ENCODE measurements at places on chromosomes 2 and 18. TPM values are rescaled to one million over a fixed set of nuclear protein-coding genes. Genes with fewer than 3 reads are reported as not detected.

TCF7L1 gene
- total RNA-seq: 2.3 TPM

QPCT gene
- 35.0 TPM for total RNA-seq

CROCC2 gene
- total RNA-seq: not detected

HOXD12 gene
- total RNA-seq: not detected

EEF1B2 gene
- 823 TPM for total RNA-seq

LINC00305 gene
- not detected for total RNA-seq

CFAP221 gene
- total RNA-seq: under 0.01 TPM

VAPA gene
- 307 TPM for total RNA-seq

SERPINB7 gene
- 0.38 TPM for total RNA-seq

CHRNG gene
- total RNA-seq: not detected

RPS27A gene
- total RNA-seq: 849 TPM

ATF2 gene
- 38.9 TPM for total RNA-seq

GALNT5 gene
- total RNA-seq: 87.6 TPM

PLCD4 gene
- 2.3 TPM for total RNA-seq
